A549 treated with ZK216348 at 1 μM for 4 hours (cell line): ENCODE measurements at places on chromosomes 12 and 14. TPM values are rescaled to one million over a fixed set of nuclear protein-coding genes. Genes with fewer than 3 reads are reported as not detected.

The THAP2 gene
- total RNA-seq = 3.6 to 5.7 TPM (median 4.1 TPM) in 5 replicates

The SRSF5 gene
- total RNA-seq = 211 to 369 TPM (median 220 TPM) in 5 replicates

The HOXC9 gene
- 13.2 to 16.3 TPM (median 15.3 TPM) in 5 replicates for total RNA-seq

The GARIN6 gene
- total RNA-seq = not detected in 5 replicates

The PELI2 gene
- total RNA-seq = 0.49 to 1.8 TPM (median 1.0 TPM) in 5 replicates

The TSPAN19 gene
- 0.17 TPM in 1 of 5 replicates, not detected in the others for total RNA-seq

The DPY19L2 gene
- 1.3 to 3.3 TPM (median 2.6 TPM) in 5 replicates for total RNA-seq

The C1S gene
- 38.6 to 58.9 TPM (median 42.6 TPM) in 5 replicates for total RNA-seq

The BDKRB1 gene
- total RNA-seq = 0.36 to 0.86 TPM (median 0.59 TPM) in 5 replicates

The SPX gene
- total RNA-seq = 2.3 to 4.0 TPM (median 2.9 TPM) in 5 replicates

The FBXO34 gene
- total RNA-seq = 11.0 to 15.0 TPM (median 14.7 TPM) in 5 replicates

The TAS2R8 gene
- total RNA-seq = not detected in 5 replicates

The SYNE3 gene
- total RNA-seq = 0.17 to 0.59 TPM (median 0.51 TPM) in 5 replicates

The SRGAP1 gene
- 9.0 to 15.1 TPM (median 10.9 TPM) in 5 replicates for total RNA-seq

The AICDA gene
- total RNA-seq = 0.12 to 0.31 TPM (median 0.22 TPM) in 4 of 5 replicates, not detected in the other

The NPFF gene
- total RNA-seq = not detected in 5 replicates

The HHIPL1 gene
- 0.08 to 0.24 TPM (median 0.18 TPM) in 5 replicates for total RNA-seq

The PZP gene
- not detected in 5 replicates for total RNA-seq

The LTB4R2 gene
- total RNA-seq = 2.0 to 6.3 TPM (median 5.6 TPM) in 5 replicates

The MAPK1IP1L gene
- total RNA-seq = 92.4 to 126 TPM (median 120 TPM) in 5 replicates

The GPR137C gene
- 0.09 to 0.34 TPM (median 0.11 TPM) in 5 replicates for total RNA-seq
